ENCODE measurements at places on chromosomes 1 and 21.

DNA sequence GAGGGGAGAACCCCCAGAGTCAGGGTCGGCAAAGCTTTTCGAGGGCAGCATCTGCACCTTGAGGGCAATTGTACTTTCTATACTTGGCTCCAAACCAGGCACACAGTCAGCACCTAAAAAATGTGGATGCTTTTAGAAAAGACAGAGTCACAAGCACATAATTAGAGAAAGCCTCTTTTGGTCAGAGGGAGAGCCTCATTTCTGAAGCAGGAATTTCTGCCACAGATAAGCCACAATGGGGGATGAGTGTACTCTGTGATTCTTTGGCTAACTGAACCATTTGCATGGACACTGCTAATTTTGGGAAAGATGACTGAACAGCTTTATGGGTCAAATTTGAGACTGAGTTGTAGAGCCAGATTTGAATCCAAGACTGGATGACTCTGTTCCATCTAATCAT is 635.7 kb downstream of the KIF26B start:
- no peak for DNase-seq

DNA sequence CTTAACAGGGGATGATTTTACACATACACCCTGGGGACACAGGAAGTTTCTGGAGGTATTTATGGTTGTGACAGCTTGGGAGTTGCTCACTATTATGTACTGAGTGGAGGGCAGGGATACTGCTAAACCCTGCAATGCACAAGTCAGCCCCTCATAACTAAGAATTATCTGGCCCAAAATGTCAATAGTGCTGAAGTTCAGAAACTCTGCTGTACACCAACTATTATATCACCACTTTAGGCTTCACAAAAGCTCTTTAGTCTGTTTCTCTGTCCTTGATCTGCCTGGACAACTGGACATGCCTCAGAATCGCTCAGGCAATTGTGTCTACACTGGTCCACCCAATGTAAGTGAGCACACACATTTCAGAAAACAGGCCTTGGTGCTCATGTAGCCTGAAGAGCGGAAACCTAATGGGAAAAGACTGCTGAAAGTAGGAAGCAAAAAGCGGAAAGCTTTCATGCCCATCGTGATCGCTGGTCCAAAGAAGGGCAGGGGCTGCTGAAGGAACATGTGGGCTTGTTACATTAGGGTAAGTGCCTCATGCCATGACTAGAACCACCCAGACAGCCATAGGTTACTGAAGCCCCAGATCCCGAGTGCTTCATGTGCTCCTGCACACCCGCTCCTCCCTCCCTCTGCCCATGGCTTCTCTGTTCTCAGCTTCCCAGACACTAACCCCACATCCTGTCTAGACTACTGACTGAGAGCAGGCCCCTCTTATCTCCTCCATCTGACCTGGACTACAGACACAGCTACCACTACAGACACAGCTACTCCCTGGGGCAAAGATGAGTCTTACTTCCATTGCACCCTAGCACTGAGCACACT is 73.5 kb downstream of the LRIG2 start:
- DNase-seq: no peak

GRCh38 chr1:216422821-216423520 is at the start of gene USH2A:
TSS of gene USH2A (minus strand) at chr1:216423448. CDS start at chr1:216422336, 1,112 bp downstream.
- DNase-seq: no peak

DNA sequence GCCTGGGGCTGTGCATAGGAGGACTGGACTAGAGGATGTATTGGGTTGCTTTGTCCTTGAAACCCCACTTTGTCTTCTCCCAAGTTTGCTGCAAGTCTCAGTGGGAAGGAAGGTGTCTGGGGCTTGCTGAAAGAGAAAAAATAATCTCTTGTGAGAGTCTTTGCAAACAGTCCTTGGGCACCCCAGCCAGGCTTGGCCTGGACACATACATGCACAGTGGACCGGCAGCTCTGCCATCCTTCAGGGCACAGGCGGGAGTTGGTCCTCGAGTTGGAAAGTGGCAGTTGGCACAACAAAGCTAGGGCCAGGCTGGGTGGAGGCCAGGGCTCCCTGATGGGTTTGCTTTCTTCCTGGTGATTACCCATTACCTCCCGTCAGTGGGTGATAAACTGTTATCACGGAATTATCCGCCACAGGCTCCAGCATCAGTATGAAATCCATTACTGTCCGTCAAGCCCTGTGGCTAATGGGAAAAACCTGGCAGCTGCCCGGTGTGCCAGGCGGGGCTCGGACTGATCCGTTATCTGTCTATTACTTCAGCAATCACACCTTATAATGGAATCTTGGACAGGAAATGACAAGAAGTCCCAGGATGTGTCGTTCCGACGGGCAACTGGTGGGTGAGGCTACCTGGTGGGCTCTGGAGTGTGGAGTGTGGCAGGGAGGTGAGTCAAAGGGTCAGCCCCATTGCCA is 265.7 kb downstream of the GRIK3 start:
- no peak for DNase-seq

DNA sequence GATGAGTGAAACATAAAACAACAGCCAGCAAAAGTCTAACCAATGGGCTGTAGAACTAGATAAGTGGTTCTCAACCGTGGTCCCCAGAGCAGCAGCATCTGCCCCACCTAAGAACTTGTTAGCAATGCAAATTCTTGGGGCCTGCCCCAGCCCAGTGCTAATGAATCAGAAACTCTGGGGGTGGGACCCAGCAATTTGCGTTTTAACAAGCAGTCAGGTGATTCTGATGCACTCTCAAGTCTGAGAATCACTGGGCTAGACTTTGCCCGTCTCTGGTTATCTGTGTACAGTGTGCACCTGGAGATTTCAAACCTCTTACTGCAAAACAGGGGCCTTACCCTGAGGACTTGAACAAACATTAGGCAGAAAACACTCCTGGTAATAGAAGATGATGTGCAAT is 66.5 kb downstream of the PLXNA2 start:
- DNase-seq: no peak

- no peak for DNase-seq
Observed at GRCh38 chr1:99456536-99456935, 189.4 kb upstream of the PALMD start.

DNA sequence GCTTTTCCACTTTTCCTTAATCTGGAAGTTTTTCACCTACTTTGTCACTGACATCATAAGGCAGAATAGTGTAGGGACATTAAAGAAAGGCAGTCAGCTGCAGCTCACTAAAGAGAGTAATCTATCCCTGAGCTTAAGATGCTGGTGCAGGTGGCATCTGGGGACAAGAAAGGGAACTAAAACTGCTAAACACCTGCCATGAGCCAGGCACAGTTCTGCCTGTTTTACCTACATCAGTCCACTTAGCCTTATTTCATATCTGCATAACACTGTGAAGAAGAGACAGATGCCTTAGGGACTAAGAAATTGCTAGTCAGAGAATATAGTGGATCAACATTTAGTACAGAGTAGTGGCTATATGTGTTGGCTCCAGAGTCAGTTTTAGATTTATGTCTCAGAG is 88.1 kb downstream of the GPATCH2 start:
- no peak for DNase-seq

Measured in psoas muscle (tissue), 8 donors.